ENCODE measurements at places on chromosomes 1 and 21.

DNA sequence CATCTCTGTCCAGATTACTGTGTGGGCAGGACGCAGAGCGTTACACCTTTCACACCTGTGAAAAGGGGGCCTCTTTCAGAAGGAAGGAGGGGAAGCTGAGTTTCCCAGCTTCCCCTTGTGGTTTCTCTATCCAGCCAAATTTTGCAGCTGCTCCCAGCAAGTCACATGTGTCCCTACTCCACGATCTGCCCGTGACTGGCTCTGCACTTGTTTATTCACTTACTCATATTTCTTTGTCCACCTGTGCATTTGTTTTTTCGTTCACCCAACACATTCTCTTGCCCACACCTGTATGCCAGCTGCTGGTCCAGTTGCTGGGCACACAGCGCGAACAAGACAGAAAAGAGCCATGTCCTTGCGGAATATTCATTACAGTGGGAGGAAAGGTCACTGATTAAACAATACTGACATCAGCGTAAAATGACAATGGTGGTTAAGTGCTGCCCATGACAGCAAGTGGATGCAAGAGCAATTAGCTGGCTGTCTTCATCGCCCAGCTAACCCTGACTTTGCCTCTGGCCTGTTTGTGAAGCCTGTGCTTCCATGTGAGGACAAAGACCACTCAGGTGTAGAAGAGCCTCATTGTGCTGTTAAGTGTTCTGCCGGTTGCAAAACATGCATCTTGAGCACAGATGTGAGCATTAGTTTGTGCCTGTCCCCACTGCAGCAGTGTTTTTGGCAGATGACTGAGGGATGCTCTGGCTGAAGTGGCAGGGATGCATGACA, 28.6 kb upstream of the NEK2 start:
- no peak for DNase-seq

GRCh38 chr1:109816975-109817535, 53.3 kb upstream of the EPS8L3 start:
- DNase-seq, result no peak

DNA sequence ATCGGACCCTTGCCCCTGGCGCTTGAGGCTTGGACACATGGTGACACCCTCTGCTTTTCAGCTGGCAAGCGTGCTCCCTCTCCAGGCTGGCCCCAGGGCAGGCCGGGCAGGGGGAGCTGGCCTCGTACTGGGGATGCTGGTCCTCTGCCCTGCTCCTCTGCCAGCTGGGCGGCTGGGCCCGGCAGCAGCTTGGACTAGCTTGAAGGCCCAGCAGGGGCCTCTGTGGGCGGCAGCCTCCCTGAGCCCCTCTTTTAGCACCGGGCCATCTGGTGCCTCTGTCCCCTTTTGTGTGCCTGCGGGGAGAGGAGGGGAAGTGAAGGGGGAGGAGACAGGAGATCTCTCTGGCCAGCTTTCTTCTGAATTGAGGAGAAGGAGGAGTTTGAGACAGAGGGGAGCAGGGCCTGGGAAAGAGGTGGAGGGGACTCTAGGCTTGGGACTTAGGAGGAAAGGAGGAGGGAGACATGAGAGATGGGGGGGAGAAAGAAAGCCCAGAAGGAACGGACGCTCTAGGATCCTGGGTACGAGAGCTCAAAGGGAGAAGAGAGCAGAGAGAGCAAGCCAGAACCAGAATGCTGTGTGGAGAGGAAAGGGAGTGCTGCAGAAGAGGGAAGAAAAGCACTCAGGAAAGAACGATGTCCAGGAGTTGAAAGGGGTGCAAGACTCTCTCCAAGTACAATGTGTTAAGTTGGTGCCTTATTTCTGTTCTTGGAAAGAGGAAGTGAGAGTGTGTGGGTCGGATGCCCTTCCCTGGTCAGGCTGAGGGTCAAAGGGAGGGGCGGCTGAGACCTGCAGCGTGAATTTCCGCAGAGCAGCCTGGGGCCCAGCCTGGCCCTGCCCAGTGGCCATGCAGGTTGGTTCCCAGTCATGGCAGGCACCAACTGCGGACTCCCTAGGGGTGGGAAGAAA, 40.3 kb downstream of the IER5 start:
- DNase-seq, result no peak

DNA sequence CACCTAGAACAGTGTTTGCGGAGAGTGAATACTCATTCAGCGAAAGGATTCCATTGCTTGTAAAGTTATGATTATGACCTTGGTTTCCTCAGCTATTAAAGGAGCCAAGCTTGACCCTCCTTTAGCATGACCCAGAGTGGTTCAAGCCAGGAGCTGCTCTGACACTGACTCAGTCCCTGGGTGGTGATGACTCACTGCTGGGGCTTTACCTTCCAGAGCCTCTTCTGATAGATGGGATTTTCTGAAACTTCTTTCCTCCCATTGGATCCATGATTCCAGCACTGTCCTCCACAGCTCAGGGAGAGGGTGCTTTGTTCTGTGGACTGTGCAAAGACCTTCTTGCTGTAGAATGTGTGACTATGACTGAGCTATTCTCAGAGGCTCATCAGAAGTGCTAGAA, 77.4 kb downstream of the S1PR1 start:
- no peak for DNase-seq

GRCh38 chr21:24729568-24729967, 877.7 kb downstream of the MRPL39 start:
- DNase-seq, result no peak

Data from bone marrow (tissue), 2 donors.